ENCODE measurements at places on chromosomes 16 and 17. TPM values are rescaled to one million over a fixed set of nuclear protein-coding genes. Genes with fewer than 3 reads are reported as not detected.
A peak's percentile ranks its signal among the peaks of the same experiment; 100 is the strongest.

ZNF423 gene
- not detected for total RNA-seq

C17orf67 gene
- total RNA-seq: 4.5 TPM

DNA sequence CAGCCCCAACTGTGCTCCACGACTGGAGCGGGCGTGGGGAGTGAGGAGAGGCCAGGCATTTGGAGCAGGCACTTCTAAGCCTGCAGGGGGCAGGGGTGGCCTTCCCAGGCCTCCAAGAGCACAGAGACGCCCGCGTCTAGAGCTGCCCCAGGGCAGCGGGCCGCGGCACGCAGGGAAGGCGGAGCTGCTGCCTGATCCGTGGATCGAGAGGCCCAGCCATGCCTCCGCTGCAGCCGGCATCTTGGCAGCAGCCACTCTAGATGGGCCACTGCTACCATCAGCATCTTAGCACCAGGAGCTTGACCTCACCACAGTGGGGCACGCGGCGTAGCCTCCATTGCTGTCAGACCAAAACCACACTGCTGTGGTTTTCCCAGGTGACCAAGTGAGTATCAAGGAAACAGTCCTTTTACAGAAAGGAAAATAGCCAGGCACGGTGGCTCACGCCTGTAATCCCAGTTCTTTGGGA is 20.4 kb upstream of the WDR45B start:
- DNase-seq: peak; percentile 55

CAMTA2 gene
- total RNA-seq: 207 TPM

TP53TG3C gene
- not detected for total RNA-seq

- peak; percentile 46 for DNase-seq
Measured at GRCh38 chr17:67602974-67603373, 114.8 kb upstream of the NOL11 start.

CACNA1H gene
- 0.79 TPM for total RNA-seq

IL34 gene
- 0.35 TPM for total RNA-seq

DNA sequence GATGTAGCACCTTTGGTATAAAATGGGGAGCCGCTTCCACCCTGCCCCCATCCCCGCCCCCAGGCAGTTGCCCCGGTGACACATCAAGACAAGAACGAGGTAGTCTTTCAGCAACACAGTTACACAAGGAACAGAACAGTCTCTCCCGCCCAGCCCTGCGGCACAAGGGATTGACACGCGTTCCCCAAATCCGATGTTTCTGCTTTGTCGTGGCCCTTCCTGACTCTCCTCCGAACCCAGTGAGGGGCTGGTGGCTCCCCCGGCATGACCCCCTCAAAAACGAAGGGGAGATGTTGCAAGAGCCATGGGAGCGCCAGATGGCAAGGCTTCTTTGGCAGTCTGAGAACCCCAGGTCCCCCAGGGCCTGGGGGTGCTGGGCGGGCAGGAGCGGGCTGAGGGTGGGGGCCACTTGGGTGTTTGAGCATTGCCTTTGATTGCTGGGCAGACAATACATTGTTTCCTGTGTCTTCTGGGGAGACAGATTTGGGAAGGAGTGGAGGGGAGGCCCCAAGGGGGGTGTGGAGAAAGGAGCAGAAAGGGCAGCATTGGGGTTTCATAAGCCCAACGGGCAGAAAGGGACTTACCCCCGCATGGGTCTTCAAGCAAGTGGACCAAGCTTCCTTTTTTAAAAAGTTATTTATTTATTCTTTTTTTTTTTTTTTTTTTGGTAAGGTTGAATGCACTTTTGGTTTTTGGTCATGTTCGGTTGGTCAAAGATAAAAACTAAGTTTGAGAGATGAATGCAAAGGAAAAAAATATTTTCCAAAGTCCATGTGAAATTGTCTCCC is 16.6 kb downstream of the COL1A1 start:
- no peak for DNase-seq

GNAO1 gene
- 12.2 TPM for total RNA-seq

GRCh38 chr16:80254970-80255369 is 285.8 kb upstream of the DYNLRB2 start:
- DNase-seq: no peak

GRCh38 chr17:1873418-1873817 is 43.6 kb downstream of the RPA1 start:
- DNase-seq: peak; percentile 6

GRCh38 chr16:14111713-14112538 is 40.8 kb downstream of the MRTFB start:
- no peak for DNase-seq

DNA sequence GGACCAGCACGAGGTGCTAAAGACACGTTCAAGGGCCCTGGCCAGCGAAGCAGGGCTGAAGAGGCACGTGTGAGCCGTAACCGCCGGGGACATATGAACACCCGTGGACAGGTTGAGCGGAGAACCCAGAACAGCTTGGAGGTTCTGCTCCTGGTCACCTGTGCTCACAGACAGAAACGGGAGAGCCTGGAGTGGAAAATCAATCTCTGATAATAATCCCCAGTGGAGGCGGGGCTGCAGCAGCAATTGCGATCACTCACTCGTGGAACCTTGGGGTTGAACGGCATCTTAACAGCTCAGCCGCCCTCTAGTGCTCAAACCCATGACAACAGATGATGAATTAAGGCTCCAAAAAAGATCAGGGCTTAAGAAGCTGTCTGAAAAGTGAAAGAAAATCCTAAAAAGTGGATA is 25.6 kb downstream of the WIPI1 start:
- peak; percentile 24 for DNase-seq

NPIPB6 gene
- total RNA-seq: 3.9 TPM

ACSM2A gene
- 0.49 TPM for total RNA-seq

GRCh38 chr17:68710035-68710780 is 109.0 kb upstream of the FAM20A start:
- no peak for DNase-seq

SLC9A5 gene
- total RNA-seq: 7.6 TPM

GRCh38 chr16:75108792-75109731 is 7.5 kb downstream of the LDHD start:
- peak; percentile 86 for DNase-seq

GRCh38 chr16:22681554-22682291 is 132.2 kb upstream of the HS3ST2 start:
- DNase-seq: no peak

GRCh38 chr17:72594248-72594647 is 473.4 kb downstream of the SOX9 start:
- no peak for DNase-seq

DNA sequence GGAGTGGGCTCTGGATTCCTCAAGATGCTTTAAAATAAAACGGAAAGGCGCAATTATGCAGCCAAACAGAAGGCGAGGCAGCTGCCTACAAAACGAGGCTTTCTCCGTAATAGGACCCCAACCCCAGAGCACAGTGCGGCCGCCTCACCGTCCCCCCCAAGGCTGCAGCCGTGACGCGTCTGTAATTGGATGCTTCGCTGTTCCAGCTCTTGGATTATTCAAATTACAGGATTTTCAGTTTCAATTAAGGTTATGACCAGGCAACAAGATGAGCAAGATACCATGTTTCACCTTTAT is 37.3 kb upstream of the ABR start:
- no peak for DNase-seq

DNA sequence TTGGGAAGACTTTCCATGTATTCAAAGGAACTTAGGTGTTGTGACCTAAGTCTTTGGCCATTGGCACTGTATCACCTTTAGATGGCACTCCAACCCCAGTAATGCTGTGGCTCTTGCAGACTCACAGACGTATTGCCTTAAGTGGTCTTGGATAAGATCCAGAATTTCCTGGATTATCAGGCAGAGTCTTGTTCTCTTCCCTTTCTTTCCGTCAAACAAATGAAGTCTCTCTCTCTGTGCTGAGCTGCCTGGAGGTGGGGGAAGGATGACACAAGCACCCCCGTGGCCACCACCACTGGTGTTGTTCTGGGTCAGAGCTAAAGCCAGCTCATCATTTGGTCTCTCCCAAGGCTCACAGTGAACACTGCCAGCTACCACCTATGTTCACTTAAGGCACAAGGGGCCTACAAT is 789.9 kb upstream of the KIF2B start:
- no peak for DNase-seq

- no peak for DNase-seq
Measured at GRCh38 chr16:11012841-11013240, 68.5 kb downstream of the CLEC16A start.

GRCh38 chr16:3007957-3008689 is 4.6 kb upstream of the CLDN9 start:
- DNase-seq: no peak

STX8 gene
- 61.3 TPM for total RNA-seq

DNA sequence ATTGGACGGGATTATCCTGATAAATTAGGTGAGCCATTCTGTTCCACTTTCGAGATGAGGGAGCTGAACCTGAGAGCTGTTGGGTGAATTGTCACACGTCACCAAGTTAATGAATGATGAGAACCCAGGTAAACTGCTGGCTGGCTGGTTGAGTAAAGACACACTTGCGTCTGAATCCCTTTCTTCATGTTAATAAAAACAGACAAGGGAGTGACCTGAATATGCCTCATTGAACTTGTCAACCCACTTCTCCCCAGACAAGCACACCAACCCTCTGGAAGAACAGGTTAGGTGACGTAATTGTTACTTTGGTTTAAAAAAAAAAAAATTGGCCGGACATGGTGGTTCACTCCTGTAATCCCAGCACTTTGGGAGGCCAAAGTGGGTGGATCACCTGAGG is 400.9 kb upstream of the CDH5 start:
- DNase-seq: no peak

- DNase-seq: no peak
Measured at GRCh38 chr17:56997313-56997712, 19.4 kb downstream of the SCPEP1 start.

DNA sequence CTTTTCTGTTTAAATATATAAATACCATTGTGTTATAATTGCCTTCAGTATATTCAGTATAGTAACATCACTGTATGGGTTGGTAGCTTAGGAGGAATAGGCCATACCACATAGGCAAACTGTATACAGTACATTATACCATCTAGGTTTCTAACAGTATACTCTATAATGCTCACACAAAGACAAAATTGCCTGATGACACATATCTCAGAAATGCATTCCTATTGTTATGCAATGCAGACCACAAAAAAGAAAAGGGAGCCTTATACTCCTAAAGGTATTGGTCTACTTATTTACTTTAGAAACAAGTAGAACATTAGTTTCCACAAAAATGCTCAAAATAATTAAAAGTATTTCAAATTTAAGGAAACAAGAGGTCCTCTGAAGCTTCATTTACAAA is 47.9 kb downstream of the SETD6 start:
- no peak for DNase-seq

DNA sequence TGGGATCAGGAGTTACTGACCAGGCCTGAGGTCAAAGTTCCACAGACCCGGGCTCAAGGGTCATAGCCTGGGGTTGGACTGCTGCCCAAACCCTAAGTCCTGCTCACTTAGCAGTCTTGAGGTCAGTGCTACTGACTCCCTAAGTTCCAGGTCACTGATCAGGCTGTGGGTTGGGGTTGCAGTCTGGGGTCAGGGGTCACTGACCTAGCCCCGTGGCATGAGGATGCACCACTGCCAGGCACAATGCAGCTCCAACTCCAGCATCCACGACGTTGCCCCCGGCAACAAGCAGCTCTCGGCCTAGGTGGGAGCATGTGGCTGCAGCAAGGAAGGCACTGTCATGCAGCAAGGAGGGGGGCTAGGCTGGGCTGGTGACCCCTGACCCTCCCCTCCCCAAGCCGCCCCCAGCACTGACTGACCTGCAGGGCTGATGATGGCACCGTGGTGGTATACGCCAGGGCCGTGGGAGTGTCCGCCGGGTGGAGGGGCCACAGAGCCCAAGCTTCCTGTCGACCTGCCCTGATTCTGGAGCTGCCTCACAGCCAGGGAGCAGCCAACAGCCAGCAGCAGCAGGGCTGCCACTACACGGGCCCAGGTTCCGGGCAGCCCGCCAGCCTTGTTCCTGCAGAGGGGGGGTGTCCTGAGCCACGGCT is 1.1 kb downstream of the GGT6 start:
- DNase-seq: no peak

- DNase-seq: peak; percentile 84
Measured at GRCh38 chr16:87806261-87806640, 40.5 kb upstream of the KLHDC4 start.

ACSM5 gene
- total RNA-seq: not detected

GAS2L2 gene
- total RNA-seq: 0.17 TPM

- no peak for DNase-seq
Measured at GRCh38 chr16:87311387-87311786, 5.8 kb downstream of the C16orf95 start.

All from activated T-cell treated with anti-CD3 and anti-CD28 coated beads, Interleukin-2, amount 50 U/mL, for 72 hours (primary cell).